ENCODE measurements at places on chromosomes 12 and 14. TPM values are rescaled to one million over a fixed set of nuclear protein-coding genes. Genes with fewer than 3 reads are reported as not detected.

MYO1A gene
- 0.43 TPM for total RNA-seq

P2RX2 gene
- total RNA-seq, result not detected

PRORP gene
- total RNA-seq, result 45.2 TPM

ZDHHC22 gene
- not detected for total RNA-seq

PIWIL1 gene
- not detected for total RNA-seq

PMCH gene
- not detected for total RNA-seq

ZFYVE21 gene
- 19.3 TPM for total RNA-seq

AKAP3 gene
- 2.3 TPM for total RNA-seq

TMEM121 gene
- 7.0 TPM for total RNA-seq

SERPINA1 gene
- not detected for total RNA-seq

KRT74 gene
- not detected for total RNA-seq

ITGB7 gene
- total RNA-seq, result 487 TPM

OR4K14 gene
- total RNA-seq, result not detected

C12orf50 gene
- total RNA-seq, result 0.10 TPM

SSPN gene
- not detected for total RNA-seq

SLC39A5 gene
- total RNA-seq, result 0.58 TPM

AKAP5 gene
- total RNA-seq, result 0.50 TPM

TAS2R19 gene
- 2.2 TPM for total RNA-seq

GLT1D1 gene
- not detected for total RNA-seq

TPH2 gene
- total RNA-seq, result not detected

CD69 gene
- 147 TPM for total RNA-seq

ADAMTS20 gene
- not detected for total RNA-seq

GZMH gene
- 2.8 TPM for total RNA-seq

KLRK1 gene
- total RNA-seq, result 1.5 TPM

ALX1 gene
- total RNA-seq, result not detected

CLEC4C gene
- not detected for total RNA-seq

NTF3 gene
- not detected for total RNA-seq

MIP gene
- total RNA-seq, result not detected

AQP2 gene
- not detected for total RNA-seq

KIF26A gene
- total RNA-seq, result 0.53 TPM

IL31 gene
- not detected for total RNA-seq

CCDC175 gene
- total RNA-seq, result not detected

PLA2G1B gene
- not detected for total RNA-seq

VEZT gene
- total RNA-seq, result 37.1 TPM

CPM gene
- 2.1 TPM for total RNA-seq

EML5 gene
- 1.6 TPM for total RNA-seq

TAS2R43 gene
- 0.53 TPM for total RNA-seq

SNRPF gene
- 33.7 TPM for total RNA-seq

KRT75 gene
- not detected for total RNA-seq

CPNE6 gene
- not detected for total RNA-seq

CISTR gene
- not detected for total RNA-seq

TAS2R14 gene
- 1.6 TPM for total RNA-seq

KRT2 gene
- 0.24 TPM for total RNA-seq

NOS1 gene
- total RNA-seq, result not detected

TEX22 gene
- total RNA-seq, result 5.8 TPM
